ENCODE measurements at places on chromosomes 13 and 19. TPM values are rescaled to one million over a fixed set of nuclear protein-coding genes. Genes with fewer than 3 reads are reported as not detected.

THAP8 gene
- total RNA-seq, result 5.1 TPM

DNA sequence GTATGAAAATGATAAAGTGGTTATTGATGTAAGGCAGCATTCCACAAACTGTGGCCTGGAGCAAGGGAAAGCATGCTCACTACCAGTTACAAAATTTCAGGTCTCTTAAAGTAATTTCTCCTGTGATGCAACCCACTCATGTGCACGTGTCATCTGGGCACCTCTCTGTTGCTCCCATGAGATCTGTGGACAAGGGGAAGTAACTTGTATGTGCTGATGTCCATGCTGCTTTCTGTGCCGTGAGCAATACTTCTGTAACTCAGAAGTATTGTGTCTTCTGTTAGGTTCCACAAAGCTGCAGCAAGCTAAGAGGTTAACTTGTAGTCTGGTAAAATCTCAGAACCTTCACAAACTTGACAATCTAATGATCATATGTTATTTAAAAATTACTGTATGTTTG is 930.0 kb upstream of the SLITRK6 start:
- H3K36me3 ChIP-seq, result no peaks in the 10 kb centered on the region
- no peaks in the 10 kb centered on the region for H3K4me1 ChIP-seq
- H3K27ac ChIP-seq, result no peak overlapping the region
- DNase-seq, result no peak
- no peak overlapping the region for H3K4me3 ChIP-seq
- H3K27me3 ChIP-seq, result no peaks in the 10 kb centered on the region

DNA sequence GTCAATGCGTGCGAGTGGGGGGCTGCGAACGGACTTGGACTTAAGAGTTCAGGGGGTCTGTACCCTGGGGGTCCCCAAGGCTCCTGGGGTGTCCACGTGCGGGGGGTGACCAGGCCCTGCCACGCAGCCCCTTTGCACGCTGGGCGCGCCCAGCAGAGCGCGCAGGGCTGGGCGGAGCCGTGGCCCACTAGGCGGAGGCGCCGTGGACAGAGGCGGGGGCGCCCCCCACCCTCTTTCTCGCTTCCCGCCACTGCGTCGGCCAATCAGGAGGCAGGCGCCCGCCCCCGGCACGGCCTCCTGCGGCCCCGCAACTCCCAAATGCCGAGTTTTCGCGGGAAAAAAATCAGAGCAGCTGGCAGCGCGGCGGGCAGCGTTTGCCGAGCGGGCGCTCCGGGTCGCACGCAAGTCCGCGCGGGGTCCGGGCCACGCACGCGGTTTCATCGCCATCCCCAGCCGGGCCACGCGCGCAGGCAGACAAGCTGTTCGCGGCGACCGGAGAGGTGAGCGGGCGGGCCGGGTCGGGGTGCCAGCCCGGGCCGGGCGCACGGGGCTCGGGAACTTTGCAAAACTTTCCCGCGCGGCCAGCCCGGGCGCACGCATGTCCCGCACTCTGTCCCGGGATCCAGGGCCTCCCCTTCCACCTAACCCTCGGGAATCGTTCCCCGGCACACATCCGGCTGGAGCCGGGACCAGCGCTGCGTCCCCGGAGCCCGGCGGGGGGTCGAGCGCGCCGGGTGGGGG is at the start of gene UHRF1:
TSS of gene UHRF1 (plus strand) at position 346 of the 741 bp plus-strand sequence. CDS start 1,385 bp downstream, outside the sequence.
- peaks cover 40% of the 10 kb centered on the region for H3K36me3 ChIP-seq
- no peaks in the 10 kb centered on the region for H3K4me1 ChIP-seq
- peak within 1 kb of the TSS; percentile 79 for H3K4me3 ChIP-seq
- H3K27ac ChIP-seq, result no peak within 1 kb of the TSS
- peak; percentile 41 for DNase-seq

DNA sequence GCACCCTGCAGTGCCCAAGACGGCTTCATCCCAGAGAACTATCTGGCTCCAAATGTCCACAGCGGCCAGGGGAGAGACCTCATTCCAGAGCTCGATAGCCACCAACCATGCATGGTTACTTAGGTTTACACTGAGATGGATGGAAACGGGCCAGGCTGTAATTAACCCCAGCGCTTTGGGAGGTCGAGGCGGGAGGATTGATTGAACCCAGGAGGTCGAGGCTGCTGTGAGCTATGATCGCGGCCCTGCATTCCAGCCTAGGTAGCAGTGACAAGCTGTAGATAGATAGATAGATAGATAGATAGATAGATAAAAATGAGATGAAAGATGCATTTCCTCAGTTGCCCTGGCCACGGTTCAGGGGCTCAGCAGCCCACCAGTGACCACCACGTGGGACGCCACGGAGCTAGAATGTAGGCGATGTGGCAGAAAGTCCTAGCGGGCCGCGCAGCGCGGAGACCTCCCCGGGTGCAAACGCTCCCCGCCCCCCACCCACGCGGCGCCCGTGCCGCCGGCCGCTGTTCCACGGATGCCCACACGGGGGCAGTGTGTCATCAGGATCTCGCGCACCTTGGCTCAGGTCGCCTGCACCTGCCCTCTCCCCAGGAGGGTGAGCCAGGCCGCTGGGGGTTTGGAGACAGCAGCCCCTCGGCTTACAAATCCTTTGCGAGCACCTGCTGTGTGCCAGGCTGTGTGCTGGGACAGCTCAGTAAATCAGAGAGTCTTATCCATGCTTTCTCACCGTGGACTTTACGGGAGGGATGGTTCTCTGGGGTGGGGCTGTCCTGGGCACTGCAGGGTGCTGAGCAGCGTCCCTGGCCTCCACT is 13.5 kb upstream of the TLE5 start:
- H3K4me3 ChIP-seq, result peak overlapping the region; percentile 26
- H3K4me1 ChIP-seq, result no peaks in the 10 kb centered on the region
- DNase-seq, result peak; percentile 67

GRCh38 chr13:95100525-95101433 is 200.5 kb downstream of the ABCC4 start:
- no peaks in the 10 kb centered on the region for H3K4me1 ChIP-seq
- no peak for DNase-seq
- no peak overlapping the region for H3K4me3 ChIP-seq

DNA sequence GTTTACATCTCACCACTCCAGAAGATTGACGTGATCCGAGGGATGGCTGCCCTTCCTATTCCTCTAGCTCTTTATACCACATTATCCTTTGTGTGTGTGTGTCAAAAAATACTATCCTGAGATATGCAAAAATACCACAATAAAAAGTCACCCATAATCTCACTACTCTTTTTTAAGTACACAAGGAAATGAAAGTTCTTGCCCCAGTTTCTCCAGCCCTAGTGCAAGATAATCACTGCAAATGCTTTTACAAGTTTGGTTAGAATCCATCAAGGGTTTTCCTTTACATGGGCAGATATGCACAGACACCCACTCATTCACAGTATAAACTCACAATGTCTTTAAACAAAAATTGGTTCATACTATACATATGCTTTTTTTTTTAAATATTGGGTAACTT is 89.3 kb downstream of the DIAPH3 start:
- no peak overlapping the region for H3K27ac ChIP-seq
- DNase-seq, result no peak
- H3K36me3 ChIP-seq, result peaks cover 3% of the 10 kb centered on the region
- H3K4me1 ChIP-seq, result no peaks in the 10 kb centered on the region
- H3K4me3 ChIP-seq, result no peak overlapping the region

GRCh38 chr13:75675421-75675820 is 39.3 kb downstream of the LMO7 start:
- H3K36me3 ChIP-seq, result peaks cover 5% of the 10 kb centered on the region
- no peak overlapping the region for H3K4me3 ChIP-seq
- H3K27me3 ChIP-seq, result no peaks in the 10 kb centered on the region
- no peak for DNase-seq
- no peak overlapping the region for H3K27ac ChIP-seq

DNA sequence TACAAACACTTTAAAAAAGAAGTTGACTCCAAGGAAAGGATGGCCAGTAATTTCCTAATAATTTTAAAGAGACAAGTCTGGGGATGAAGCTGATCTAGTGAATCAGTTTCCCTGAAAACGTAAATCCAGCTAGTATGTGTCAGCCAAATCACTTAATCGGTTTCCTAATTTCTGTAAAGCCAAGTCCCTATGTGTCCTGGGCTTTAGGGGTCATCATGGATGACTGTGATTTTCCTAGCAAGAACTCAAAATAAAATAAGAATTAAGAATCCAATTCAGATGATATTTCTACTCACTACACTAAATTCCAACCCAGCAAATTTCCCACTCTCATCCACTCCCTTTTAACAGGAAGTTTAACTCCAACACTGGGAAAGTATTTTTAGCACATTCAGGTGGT is 35.9 kb downstream of the ELF1 start:
- no peaks in the 10 kb centered on the region for H3K27me3 ChIP-seq
- no peaks in the 10 kb centered on the region for H3K4me1 ChIP-seq
- DNase-seq, result no peak

DNA sequence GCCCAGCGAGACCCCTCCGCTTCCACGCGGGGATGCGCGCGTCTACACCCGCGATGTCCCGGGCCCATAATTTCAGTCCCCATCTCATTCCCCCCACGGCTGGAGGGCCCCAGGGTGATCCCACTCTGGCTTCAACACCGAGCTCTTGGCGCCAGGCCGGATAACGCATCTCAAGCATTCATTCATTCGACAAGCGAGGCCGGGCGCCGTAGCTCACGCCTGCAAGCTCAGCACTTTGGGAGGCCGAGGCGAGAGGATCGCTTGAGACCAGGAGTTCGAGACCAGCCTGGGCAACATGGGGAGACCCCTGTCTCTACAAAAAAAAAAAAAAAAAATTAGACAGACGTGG is 5.9 kb downstream of the ANGPTL6 start:
- H3K27ac ChIP-seq, result no peak overlapping the region
- no peak for DNase-seq
- H3K4me1 ChIP-seq, result no peaks in the 10 kb centered on the region
- peak overlapping the region; percentile 19 for H3K4me3 ChIP-seq

Measured in H9 (cell line).